ENCODE measurements at places on chromosomes 5 and 9.

GRCh38 chr5:86917117-86917579, 299.4 kb downstream of the COX7C start:
- H3K27ac ChIP-seq: no peak overlapping the region
- peaks cover 3% of the 10 kb centered on the region for H3K4me1 ChIP-seq
- H3K27me3 ChIP-seq: no peaks in the 10 kb centered on the region
- no peaks in the 10 kb centered on the region for H3K36me3 ChIP-seq

DNA sequence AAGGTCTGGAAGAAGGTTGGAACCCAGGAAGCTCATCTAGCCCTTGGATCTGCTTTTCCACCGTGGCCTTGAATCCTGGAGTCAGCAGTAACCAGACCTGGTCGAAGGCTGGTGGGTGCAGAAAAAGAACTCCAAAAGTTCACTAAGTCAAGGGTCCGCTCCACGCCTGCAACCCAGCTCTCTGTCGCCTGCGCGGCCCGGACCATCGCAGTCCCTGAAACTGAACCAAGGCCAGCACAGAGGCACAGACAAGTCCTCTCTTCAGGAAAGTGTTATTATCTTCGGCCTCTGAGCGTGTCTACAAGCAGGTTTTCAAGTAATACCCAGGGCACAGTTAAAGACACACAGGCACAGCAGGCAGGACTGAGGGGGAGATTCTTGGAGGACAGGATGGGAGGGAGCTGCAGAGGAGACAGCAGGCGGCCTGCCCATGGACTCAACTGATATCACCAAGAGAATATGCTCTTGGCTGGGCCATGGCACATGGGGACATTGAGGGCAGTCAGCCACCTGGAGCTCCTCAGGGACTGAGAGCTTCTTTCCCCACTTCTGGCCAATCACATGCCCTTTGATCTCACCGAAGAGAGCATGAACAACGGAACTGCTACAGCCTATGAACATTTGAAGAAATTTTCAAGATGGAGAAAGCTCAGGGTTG, 45.8 kb upstream of the SEMA4D start:
- H3K4me1 ChIP-seq: peaks cover 18% of the 10 kb centered on the region
- H3K36me3 ChIP-seq: no peaks in the 10 kb centered on the region
- no peak overlapping the region for H3K4me3 ChIP-seq

- no peak overlapping the region for H3K4me3 ChIP-seq
- no peak overlapping the region for H3K27ac ChIP-seq
- H3K4me1 ChIP-seq: peaks cover 9% of the 10 kb centered on the region
Observed at GRCh38 chr5:151812757-151813309, 41.1 kb downstream of the G3BP1 start.

DNA sequence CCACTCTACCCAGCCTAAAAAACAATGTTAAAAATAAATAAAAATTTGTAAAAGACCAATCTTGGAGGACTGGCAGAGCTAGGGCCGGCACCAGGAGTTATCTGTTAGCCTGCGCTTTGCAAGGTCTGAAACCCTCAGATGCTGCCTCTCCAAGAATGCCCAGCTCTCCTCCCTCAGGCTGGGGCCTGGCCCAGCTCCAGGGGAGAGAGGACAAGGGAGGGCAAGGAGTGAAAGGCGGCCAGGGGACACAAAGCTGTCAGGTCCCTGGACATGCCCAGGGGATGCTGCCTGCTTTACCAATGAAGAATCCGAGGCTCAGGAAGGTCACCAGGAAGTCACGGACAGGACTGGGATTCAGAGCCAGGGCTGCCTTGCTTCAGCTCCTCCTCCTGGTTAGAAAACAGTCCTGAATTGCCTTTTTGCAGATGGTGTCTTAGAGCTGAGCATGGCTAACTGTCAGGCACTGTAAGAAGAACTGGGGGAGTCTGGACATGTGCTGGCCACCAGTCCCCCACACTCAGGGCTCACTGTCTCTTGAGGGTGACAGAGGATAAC, 5.5 kb upstream of the N4BP3 start:
- H3K36me3 ChIP-seq: no peaks in the 10 kb centered on the region
- no peak overlapping the region for H3K4me3 ChIP-seq
- no peak for DNase-seq
- H3K4me1 ChIP-seq: peaks cover 13% of the 10 kb centered on the region
- H3K27me3 ChIP-seq: no peaks in the 10 kb centered on the region

GRCh38 chr9:73079326-73079725, 72.3 kb upstream of the ANXA1 start:
- peaks cover 17% of the 10 kb centered on the region for H3K27me3 ChIP-seq
- no peaks in the 10 kb centered on the region for H3K4me1 ChIP-seq
- H3K36me3 ChIP-seq: no peaks in the 10 kb centered on the region
- no peak overlapping the region for H3K4me3 ChIP-seq
- no peak for DNase-seq
- H3K27ac ChIP-seq: no peak overlapping the region

GRCh38 chr9:71001780-71002386, 119.5 kb downstream of the TRPM3 start:
- no peaks in the 10 kb centered on the region for H3K36me3 ChIP-seq
- no peak for DNase-seq
- no peaks in the 10 kb centered on the region for H3K4me1 ChIP-seq
- H3K27ac ChIP-seq: no peak overlapping the region

DNA sequence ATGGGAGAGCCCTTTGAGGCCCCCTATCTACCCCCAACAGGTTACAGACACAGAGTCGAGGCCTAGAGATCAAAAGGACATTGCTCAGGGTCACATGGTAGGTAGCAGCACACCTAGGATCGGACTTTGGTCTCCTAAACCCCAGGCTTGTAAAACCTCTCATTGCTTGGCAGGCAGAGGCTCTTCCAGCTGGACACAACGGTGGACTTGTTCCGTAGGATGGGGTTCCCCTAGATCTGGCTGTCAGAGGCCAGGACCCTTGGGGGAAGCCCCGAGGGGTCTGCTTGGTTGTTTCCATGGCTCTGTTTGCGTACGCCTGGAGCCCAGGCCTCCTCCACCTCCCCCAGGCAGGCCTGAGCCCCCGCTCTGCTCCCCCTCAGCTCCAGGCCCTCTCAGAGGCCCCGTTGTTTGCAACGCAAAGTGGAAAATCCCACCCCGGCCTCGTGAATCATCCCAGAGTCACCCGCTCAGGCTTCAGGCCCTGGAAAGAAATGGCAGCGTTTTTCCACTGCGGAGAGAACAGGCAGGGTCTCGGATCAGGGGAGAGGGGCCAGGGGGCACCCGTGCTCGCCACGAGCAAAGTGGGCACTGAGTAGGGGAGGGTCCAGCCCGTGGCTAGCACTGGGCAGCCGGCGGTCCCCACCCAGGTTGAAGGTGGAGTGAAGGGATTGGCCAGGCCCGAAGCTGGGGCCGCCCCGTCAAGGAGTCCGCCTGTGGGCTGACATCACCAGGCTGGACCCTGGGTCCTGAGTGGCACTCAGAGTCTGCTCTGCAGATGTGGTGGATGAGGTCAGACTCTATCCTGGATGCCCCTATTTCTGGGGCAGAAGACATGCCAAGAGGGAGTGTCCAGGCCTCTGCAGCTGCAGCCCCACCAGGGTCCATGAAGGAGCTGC, 19.8 kb downstream of the COL27A1 start:
- H3K27me3 ChIP-seq: peaks cover 34% of the 10 kb centered on the region
- H3K4me1 ChIP-seq: no peaks in the 10 kb centered on the region
- H3K36me3 ChIP-seq: no peaks in the 10 kb centered on the region
- H3K27ac ChIP-seq: no peak overlapping the region
- DNase-seq: no peak

DNA sequence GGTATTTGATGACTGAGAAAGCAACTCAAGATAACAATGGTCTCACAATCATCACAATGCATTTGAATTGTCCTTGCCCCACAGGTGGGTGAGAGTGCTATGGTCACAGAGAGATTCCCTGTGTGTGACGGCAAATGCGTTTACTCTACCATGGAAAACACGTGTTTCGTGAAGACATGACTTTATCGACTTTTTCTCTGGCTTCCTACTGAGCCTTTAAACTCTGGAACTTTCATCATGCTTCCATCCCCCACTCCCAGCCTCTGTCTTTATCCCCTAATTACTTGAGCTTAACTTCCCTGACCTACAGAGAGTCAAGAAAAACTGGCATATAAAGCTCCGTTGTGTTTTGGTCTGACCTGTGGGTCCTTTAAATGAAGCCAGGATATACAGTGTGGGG, 414.1 kb upstream of the CLINT1 start:
- DNase-seq: no peak
- peaks cover 6% of the 10 kb centered on the region for H3K27me3 ChIP-seq
- H3K27ac ChIP-seq: no peak overlapping the region
- no peaks in the 10 kb centered on the region for H3K36me3 ChIP-seq
- H3K4me1 ChIP-seq: no peaks in the 10 kb centered on the region
- no peak overlapping the region for H3K4me3 ChIP-seq

GRCh38 chr9:107325842-107326241, 42.8 kb downstream of the RAD23B start:
- DNase-seq: no peak
- H3K4me3 ChIP-seq: no peak overlapping the region
- H3K27me3 ChIP-seq: no peaks in the 10 kb centered on the region
- peaks cover 5% of the 10 kb centered on the region for H3K36me3 ChIP-seq
- no peak overlapping the region for H3K27ac ChIP-seq
- peaks cover 15% of the 10 kb centered on the region for H3K4me1 ChIP-seq

- no peak overlapping the region for H3K27ac ChIP-seq
- peaks cover 5% of the 10 kb centered on the region for H3K36me3 ChIP-seq
- no peak for DNase-seq
- H3K4me1 ChIP-seq: peaks cover 2% of the 10 kb centered on the region
- H3K4me3 ChIP-seq: no peak overlapping the region
Observed at GRCh38 chr9:396396-396795, 181.7 kb downstream of the DOCK8 start.

GRCh38 chr9:36873247-36873875, 160.7 kb downstream of the PAX5 start:
- H3K27ac ChIP-seq: peak overlapping the region; percentile 21
- peaks cover 7% of the 10 kb centered on the region for H3K4me1 ChIP-seq
- DNase-seq: peak; percentile 52
- H3K27me3 ChIP-seq: peaks cover 29% of the 10 kb centered on the region
- H3K4me3 ChIP-seq: no peak overlapping the region

- no peaks in the 10 kb centered on the region for H3K27me3 ChIP-seq
- H3K4me1 ChIP-seq: peaks cover 20% of the 10 kb centered on the region
- peak overlapping the region; percentile 66 for H3K27ac ChIP-seq
- no peak for DNase-seq
- H3K4me3 ChIP-seq: no peak overlapping the region
- H3K36me3 ChIP-seq: peaks cover 9% of the 10 kb centered on the region
Observed at GRCh38 chr9:37778534-37778933, 6.3 kb downstream of the EXOSC3 start.

DNA sequence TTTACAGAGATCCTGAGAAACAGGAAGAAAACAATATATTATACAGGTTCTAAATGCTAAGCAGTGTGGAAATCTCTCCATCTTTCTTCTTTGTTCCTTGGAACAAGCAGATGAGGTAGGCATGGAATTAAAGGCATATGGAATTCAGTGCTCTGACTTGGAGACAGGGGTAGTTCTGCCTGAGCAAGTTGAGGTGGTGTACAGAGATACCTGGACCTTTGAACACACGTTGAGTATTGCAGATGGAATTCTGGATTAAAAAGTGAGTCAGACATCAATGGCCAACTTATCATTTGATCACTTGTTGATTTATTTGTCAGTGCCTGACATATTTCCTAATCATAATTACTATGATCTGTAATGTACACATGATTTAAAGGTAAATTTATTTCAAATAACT, 293.9 kb upstream of the IRX4 start:
- H3K36me3 ChIP-seq: no peaks in the 10 kb centered on the region
- H3K27ac ChIP-seq: no peak overlapping the region
- DNase-seq: no peak

DNA sequence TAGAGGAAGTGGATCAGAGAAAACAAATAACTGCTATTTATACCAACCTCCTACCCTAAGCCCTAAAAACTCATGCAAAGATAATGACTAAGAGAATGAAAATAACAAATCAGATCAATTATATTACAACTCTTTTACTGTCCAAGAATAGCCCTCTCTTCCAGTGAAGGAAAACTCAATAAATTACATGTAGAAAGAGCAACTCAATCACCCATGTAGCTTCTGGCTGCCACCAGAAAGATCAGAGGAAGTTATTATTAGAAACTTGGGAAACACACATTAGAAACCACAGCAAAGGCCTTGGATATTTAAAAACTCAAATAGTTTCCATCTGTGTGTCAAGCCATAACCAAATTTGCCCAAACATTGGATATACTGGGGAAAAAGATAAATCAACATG, 134.0 kb upstream of the TARS1 start:
- H3K36me3 ChIP-seq: no peaks in the 10 kb centered on the region
- H3K27ac ChIP-seq: no peak overlapping the region
- DNase-seq: no peak
- H3K4me3 ChIP-seq: no peak overlapping the region
- no peaks in the 10 kb centered on the region for H3K27me3 ChIP-seq

- no peak for DNase-seq
- H3K4me3 ChIP-seq: no peak overlapping the region
- H3K27me3 ChIP-seq: no peaks in the 10 kb centered on the region
- H3K36me3 ChIP-seq: no peaks in the 10 kb centered on the region
Observed at GRCh38 chr9:124295159-124295794, 37.5 kb downstream of the NEK6 start.

DNA sequence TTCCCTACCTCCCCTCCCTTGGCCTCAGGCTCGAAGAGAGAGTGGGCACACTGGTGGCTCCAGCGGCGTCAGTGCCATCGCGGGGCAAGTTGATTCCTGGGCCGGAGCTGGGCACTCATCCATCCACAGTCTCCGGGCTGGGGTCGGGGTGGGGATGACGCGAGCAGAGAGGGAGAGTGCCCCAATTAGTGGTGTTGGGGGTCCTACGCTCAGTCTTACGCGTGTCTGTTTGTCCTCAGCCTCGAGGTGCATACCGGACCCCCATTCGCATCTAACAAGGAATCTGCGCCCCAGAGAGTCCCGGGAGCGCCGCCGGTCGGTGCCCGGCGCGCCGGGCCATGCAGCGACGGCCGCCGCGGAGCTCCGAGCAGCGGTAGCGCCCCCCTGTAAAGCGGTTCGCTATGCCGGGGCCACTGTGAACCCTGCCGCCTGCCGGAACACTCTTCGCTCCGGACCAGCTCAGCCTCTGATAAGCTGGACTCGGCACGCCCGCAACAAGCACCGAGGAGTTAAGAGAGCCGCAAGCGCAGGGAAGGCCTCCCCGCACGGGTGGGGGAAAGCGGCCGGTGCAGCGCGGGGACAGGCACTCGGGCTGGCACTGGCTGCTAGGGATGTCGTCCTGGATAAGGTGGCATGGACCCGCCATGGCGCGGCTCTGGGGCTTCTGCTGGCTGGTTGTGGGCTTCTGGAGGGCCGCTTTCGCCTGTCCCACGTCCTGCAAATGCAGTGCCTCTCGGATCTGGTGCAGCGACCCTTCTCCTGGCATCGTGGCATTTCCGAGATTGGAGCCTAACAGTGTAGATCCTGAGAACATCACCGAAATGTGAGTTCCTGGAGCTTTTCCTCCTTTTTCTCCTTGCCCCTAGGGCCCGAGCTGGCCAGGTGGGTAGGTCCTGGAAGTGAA, 861 bp downstream of the NTRK2 start:
- peaks cover 5% of the 10 kb centered on the region for H3K36me3 ChIP-seq
- H3K4me1 ChIP-seq: peaks cover 17% of the 10 kb centered on the region
- no peak overlapping the region for H3K27ac ChIP-seq
- peak overlapping the region; percentile 90 for H3K4me3 ChIP-seq

DNA sequence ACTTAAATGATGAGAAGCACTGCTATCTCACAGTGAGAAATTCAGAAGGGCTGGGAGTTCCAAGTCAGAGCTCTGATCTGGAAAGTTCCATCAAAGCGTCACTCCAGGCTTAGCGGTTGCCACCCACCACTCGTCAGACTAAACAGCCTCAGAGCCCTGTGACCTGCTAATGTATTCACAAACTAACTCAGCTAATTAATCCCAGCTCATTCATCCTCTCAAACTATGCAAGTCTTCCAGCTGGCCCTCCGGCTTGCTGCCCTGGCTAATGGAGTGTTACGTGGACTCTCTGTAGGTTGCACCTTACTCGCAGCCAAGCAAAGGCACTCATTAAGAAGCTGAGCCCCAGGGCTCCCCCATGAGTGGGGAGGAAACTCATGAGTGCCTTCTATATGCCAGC, 82.2 kb upstream of the GABRP start:
- H3K4me1 ChIP-seq: no peaks in the 10 kb centered on the region
- DNase-seq: no peak
- H3K36me3 ChIP-seq: no peaks in the 10 kb centered on the region
- peaks cover 63% of the 10 kb centered on the region for H3K27me3 ChIP-seq

All from T-helper 17 cell (primary cell).